ENCODE measurements at places on chromosomes 13 and 19. TPM values are rescaled to one million over a fixed set of nuclear protein-coding genes. Genes with fewer than 3 reads are reported as not detected.

DNA sequence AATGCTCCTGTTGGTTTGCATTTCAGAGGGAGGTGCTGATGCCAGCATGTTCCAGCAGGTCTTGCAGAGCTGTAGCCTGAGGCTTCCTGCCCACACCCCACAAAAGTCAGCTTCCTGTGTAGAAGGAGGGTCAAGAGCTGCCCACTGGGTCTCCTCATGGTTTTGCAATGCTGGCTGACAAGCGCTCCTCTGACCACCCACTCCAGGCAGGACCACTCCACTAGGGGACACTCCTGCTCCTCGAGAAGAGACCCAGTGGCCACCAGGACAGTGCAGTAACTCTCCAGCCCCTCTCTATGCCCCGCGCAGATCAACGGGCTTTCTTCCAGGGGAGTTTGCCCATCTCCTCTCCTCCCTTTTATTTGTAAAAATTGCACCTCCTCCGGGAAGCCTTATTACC is 72.9 kb upstream of the UQCRFS1 start:
- DNase-seq, result no peak

- DNase-seq, result no peak
Measured at GRCh38 chr13:66345971-66346370, 884.2 kb downstream of the PCDH9 start.

TTC9B gene
- total RNA-seq, result not detected

ANKRD24 gene
- total RNA-seq, result 0.08 TPM

DNA sequence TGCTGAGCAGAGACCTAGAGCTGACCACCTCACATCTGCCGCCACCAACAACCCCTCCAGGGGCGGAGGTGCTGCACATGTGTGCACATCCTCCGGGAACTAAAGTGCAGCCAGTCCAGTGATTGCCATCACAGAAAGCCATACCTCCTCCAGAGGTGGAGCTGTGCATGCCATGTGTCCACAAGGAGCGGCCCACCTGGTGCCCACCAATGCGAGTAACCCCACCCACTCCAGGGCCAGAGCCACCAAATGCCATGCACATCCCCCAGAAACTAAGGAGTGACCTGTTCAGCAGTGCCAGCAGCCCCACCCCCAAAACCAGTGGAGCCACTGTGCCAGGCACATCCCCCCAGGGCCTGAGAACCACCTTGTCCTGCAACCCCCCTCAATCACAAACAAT is 557.9 kb downstream of the UQCRFS1 start:
- DNase-seq, result no peak

- no peak for DNase-seq
Measured at GRCh38 chr13:111282425-111282824, 38.0 kb upstream of the TEX29 start.

DNA sequence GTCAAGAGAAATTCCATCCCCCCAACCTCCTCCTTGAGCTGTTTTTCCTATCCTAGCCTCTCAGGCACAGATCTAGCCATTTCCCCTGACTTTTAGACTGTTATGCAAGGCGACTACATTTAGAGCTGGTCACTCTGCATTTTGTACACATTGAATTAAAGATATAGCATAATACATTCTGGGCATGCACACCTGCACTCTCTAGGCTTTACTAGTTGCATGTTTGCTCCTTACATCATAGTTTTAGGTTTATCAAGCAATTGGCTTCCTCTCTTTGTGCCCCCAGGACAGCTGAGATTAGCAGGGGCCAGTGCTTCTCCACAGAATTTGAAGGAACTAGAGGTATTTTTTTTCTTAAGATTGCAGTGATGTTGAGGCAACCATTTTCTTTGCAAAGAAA is 19.5 kb downstream of the GPC6 start:
- no peak for DNase-seq

ZNF571 gene
- 2.4 TPM for total RNA-seq

- DNase-seq, result no peak
Measured at GRCh38 chr13:110434629-110435028, 126.9 kb downstream of the RAB20 start.

GRCh38 chr13:76697288-76697687 is 188.9 kb downstream of the KCTD12 start:
- DNase-seq, result no peak

- DNase-seq, result no peak
Measured at GRCh38 chr19:18856385-18857126, 24.8 kb downstream of the UPF1 start.

MADCAM1 gene
- 0.24 TPM for total RNA-seq

CCDC169 gene
- total RNA-seq, result 0.08 TPM

- DNase-seq, result no peak
Measured at GRCh38 chr19:6138066-6138465, 2.6 kb downstream of the ACSBG2 start.

DNA sequence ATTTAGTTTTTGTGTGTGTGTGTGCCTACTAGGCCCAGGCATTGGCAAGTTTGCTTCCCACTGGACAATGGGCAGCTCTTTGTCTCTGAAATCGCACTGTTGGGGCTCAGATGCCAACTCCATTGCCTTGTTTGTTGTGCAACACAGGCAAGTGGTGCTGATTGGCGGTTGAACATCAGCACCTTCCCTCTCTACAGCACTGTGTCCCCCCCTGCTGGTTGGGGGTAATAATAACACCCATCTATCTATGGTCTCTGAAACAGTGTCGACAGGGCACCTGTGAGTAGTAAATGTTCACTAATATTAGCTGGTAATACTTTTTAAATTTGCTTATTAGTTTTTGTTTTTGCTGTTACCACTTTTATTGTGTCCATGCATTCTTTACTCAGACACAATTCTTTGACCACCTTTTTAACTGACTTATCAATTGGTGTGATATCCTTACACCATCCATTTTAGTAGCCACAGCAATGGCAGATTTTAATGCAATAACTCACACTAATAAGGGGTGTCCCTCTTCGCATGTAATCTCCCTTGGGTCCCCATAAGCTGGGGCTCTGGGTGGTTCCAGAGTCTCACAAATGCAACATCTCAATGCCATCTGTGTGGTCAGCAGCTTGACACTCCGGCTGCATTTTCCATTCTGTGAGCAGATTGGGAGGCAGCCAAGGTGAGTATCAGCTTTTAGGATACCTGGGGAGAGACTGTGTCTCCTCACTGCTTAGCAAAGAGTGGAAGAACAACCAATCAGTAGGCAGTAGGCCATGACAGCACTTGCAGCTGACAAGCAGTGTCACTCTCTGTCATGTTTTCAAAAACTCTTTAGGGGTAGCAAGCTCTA is 47.7 kb upstream of the UQCRFS1 start:
- DNase-seq, result no peak

DNA sequence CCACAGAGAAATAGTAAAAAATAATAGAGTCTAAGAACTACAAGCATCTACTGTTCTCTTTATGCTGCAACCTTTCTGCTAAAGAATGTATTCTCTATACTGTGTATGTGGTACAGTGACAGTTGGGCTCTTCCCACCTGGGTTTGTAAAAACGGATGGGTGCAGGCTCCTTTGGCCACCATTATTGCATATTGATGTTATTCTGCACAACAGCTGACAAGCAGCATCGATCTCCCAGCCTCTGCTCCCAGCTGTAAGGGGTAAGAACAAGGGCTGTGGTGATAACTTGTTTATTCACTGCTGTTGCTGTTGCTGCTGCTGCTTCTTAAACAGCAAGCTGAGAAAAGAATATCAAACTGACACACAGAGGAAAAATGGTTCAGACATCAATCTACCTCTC is 56.1 kb downstream of the KCNRG start:
- DNase-seq, result no peak

UBE2L5 gene
- total RNA-seq, result not detected

ZNF730 gene
- total RNA-seq, result not detected

CYP2A13 gene
- not detected for total RNA-seq

DNA sequence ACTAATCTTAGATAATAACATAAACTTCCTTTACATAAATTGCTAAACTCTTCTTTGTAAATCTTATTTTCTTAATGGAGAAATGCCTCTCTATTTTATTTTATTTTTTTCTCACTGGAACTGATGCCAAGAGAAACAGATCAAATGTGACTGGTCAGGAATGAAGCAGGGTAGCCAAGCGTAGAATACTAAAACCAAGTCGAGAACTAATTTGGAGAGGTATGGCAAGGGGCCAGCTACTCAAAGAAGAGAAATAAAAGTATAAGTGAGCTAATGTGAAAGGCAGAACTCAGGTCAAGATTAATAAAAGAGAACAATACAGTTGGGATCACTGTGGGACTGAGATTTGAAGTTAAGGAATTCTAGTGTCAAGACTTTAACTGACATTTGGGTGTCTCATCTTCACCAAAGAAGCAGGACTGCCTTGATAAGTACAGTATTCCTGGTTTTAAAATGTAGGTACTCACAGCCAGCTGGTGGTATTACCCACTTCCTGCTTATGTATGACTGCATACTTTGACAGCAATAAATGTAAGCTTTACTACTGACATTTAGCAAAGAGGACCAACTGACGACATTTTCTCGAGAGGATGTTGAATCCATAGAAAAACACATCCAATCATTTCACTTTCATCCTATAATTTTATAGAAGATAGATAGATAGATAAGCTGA is 1192.2 kb downstream of the EFNB2 start:
- DNase-seq, result no peak

GRCh38 chr13:113560645-113561416 is 23.7 kb upstream of the TFDP1 start:
- no peak for DNase-seq

DNA sequence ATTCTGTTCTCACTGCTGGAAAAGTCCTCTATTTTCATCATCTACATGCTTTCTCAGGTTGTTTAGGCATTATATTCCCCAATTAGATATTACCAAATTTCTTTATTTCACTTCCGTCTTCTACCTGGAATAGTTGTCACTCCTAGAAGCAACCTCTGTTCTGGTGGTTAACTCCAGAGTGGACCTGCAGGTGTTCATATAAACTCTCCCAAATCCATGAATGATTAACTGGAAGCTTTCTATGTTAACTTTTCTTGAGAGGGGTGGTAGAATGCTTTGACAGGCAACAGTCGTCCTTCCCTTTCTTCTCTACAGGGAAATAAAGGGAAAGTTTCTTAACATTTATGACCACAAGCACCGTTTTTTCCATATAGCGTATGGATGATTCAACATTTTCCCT is 48.4 kb upstream of the UFM1 start:
- no peak for DNase-seq

DNA sequence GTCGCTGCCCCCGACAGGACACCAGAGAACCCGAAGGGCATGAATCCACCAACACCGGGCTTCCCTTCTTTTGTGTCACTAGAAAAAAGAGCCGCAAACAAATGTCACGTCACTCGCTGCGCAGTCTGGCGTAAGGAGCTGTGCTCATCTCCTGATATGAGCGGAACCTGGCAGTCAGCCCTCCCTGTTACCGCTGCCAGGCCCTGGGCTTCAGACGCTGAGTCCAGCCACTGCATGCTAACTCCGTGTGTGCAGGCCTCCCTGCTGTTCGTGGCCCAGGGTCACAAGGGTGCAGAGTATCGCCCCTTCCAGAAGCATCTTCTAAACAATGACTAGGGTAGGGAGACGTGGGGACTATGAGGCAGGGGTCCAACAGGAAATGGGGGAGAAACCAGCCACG is 71.3 kb downstream of the SLC7A1 start:
- DNase-seq, result peak; percentile 90

TPTE2 gene
- not detected for total RNA-seq

- no peak for DNase-seq
Measured at GRCh38 chr19:14433554-14434501, 722 bp downstream of the PKN1 start.

GRCh38 chr19:10085641-10086590 is at the start of gene SHFL:
SHFL (plus strand) TSS chr19:10086317; CDS start chr19:10086428, 111 bp downstream.
- DNase-seq, result peak; percentile 88
